ENCODE measurements at places on chromosomes 16 and 17. TPM values are rescaled to one million over a fixed set of nuclear protein-coding genes. Genes with fewer than 3 reads are reported as not detected.

The CPHXL2 gene
- not detected for total RNA-seq

DNA sequence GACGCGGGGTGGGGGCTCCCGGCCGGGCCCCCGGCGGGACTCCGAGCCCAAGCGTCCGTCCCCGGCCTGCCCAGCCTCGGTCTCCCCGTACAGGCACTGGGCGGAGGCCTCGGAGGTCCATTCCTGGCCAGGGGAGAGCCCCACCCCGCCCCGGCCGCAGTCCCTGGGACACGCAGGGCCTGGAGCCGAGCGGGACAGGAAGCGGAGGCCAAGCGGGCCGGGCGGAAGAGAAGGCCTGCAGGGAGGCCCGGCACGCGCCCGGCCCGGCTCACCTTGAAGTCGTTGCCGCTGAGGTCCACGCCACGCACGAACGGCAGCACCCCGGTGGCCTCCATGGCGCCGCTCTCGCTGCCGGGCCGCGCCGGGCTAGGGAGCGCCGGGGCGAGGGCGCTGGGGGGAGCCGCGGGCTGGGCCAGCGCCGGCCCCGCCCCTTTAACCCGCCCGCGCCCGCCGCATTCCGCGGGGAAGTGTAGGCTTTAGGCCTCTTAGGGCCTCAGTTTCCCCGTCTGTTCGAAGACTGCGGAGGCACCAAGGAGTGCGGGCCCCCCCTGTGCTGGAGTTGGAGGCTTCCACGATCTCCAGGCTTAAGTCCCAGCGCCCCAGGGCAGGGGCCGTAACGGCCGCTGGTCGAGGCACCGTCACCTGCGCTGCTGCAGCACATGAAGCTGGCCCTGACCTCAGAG lies at the start of gene FLII:
TSS of gene FLII (minus strand) at position 383 of the 683 bp plus-strand sequence. CDS start at position 335, 48 bp downstream.
- no peaks in the 10 kb centered on the region for H3K27me3 ChIP-seq
- H3K36me3 ChIP-seq: no peaks in the 10 kb centered on the region
- H3K27ac ChIP-seq: peak within 1 kb of the TSS; percentile 95
- peak; percentile 59 for DNase-seq

The HID1 gene
- 106 TPM for total RNA-seq

- no peaks in the 10 kb centered on the region for H3K36me3 ChIP-seq
- no peak overlapping the region for H3K27ac ChIP-seq
- H3K27me3 ChIP-seq: no peaks in the 10 kb centered on the region
- H3K4me1 ChIP-seq: no peaks in the 10 kb centered on the region
- no peak for DNase-seq
Measured at GRCh38 chr17:72249441-72249840, 128.6 kb downstream of the SOX9 start.

DNA sequence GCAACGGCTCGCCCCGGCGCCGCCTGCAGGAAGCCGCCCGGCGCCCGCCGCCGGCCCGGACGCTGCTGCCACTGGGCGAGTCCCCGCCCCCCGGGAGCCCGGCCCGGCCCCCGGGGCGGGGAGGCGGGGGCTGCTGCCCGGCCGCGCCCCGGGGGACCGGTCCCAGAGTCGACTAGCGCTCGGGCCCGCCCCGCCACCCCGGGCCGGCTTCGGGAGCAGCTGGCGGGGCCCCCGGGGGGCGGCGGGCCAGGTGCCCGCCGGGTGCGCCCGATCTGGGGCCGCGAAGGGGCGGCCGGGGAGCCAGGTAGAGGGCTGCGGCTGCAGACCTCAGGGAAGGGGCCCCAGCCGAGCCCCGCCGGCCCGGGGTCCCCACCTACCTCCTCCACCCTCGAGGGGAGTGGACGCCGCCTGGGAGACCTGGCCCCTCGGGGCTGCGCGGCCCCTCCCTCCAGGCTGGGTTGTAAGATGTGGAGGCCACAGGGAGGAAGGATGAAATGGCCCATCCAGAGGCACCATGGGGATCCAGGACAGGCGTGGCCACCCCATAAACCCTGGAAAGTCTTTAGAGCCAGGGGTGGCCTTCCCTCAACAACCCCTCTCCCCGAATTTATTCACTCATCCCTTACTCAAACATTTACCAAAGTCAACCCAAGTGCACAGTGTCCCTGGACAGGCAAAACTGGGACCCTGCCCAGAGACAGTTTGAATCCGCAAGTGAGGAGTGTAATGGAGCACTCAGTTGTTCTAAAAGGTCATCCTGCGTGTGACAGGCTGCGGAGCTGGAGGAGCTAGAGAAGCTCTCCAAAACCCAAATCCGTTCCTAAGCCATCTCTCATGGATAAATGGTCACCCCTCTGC lies at the start of gene CDYL2:
TSS of gene CDYL2 (minus strand) at position 73 of the 858 bp plus-strand sequence. CDS start 425 bp downstream, outside the sequence.
- peak within 1 kb of the TSS; percentile 82 for H3K27ac ChIP-seq
- peak; percentile 61 for DNase-seq
- H3K36me3 ChIP-seq: no peaks in the 10 kb centered on the region
- H3K27me3 ChIP-seq: peaks cover 6% of the 10 kb centered on the region
- H3K4me3 ChIP-seq: peak within 1 kb of the TSS; percentile 91
- no peaks in the 10 kb centered on the region for H3K4me1 ChIP-seq

DNA sequence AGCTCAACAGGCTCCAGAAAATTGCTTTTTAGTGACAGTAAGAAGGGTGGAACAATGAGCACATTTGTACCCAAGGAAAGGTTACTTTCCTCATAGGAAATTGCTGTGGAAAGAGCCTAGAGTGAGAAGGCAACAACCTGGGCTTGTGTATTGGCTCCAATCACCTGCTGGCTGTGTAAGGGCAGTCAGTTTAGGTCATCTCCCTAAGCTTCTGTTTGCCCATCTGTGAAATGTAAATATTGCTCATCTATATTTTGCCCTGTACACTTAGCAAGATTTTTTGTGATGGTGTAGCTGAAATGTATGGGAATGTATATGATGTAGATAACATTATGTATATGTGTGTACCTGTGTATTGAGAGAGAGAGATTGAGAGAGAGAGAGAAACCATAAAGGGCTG lies 225.2 kb upstream of the MPHOSPH6 start:
- no peak overlapping the region for H3K27ac ChIP-seq
- H3K36me3 ChIP-seq: no peaks in the 10 kb centered on the region
- H3K4me3 ChIP-seq: peak overlapping the region; percentile 16
- no peak for DNase-seq
